ENCODE measurements at places on chromosomes 5 and 9.

DNA sequence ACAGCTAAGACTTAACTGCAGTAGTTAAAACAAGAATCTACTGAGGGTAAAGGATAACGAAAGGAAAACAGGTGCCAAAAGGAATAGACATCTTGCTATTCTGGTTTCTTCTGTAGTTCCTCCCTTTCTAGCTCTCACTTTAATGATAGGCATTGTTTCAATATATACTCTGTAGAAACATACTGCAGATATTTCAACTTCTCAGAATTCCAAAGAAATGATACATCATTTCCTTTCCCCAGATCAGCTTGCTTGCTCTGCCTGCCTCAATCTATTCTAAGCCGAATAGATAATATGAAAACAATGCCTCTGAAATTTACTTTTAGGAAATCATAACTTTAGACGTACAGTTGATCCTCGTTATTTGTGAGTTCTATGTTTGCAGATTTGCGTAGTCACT lies 46.3 kb downstream of the ACO1 start:
- DNase-seq: no peak

DNA sequence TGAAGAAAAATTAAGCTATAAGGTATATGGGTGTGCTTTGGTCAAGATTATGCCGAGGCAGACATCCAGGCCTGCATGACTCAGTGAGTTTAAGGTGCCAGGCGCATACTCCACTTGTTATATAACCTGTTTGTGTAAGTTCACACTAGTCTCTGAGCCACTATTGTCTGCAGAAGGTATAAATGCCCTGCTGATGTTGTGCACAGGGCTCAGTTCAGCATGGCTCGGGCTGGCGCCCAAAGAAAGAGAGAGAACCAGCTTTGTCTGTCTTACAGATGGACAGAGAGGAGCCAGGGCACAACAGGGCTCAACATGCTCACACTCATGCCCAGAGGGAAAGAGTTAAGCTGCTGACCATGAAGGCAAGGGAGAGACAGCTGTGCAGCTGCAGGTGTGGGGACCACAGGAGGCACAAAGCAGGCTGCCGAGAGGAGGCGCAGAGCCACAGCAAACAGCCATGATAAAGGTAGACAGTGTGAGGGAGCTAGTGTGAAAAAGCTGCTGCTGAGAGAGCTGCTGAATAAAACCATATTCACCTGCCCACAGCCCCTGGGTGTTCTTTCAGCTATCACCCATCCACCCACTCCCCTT lies 1587.6 kb upstream of the C9orf72 start:
- DNase-seq: peak; percentile 6

- DNase-seq: no peak
These were observed 42.7 kb downstream of the SH3PXD2B start for GRCh38 chr5:172411484-172412072.

GRCh38 chr5:102765350-102765749 lies 10.2 kb downstream of the PAM start:
- no peak for DNase-seq

DNA sequence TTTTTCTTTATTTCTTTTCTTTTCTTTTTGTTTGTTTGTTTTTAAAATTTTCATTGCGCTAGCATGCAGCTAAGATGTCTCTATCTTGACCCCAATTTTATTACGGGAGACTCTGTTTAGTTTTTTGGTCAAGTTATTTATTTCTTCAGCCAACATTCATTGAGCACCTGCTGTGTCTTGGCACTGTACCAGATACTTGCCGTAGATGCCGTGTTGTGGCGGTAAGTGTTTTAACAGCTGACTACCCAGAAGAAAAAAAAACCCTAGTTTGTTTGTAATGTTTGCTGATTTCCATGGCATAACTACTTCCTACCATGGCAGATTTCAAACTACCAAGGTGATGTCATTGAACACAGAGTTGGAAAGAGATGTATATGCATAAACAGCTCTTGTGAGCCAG lies 65.0 kb downstream of the UGCG start:
- no peak for DNase-seq

GRCh38 chr9:71910650-71911060 lies 338 bp downstream of the ABHD17B start:
- no peak for DNase-seq

DNA sequence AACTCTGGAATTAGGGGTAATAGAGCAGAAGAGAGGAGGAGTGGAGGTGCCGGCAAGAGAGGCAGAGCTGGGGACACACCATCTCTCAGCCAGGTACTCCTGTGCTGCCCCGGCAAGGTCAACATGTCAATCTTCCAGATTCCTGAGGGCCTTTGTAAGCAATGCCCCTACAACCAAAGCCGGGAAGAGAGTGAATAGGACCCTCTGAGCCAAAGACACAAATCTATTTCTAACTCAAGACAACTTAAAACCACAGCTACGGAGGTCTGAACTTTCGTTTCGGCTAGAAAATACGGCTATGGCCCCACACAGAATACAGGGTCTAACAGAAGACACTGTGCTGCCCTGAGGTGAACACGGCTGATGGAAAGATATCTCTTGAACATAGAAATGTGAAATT lies 66.6 kb downstream of the SERINC5 start:
- DNase-seq: peak; percentile 26

DNA sequence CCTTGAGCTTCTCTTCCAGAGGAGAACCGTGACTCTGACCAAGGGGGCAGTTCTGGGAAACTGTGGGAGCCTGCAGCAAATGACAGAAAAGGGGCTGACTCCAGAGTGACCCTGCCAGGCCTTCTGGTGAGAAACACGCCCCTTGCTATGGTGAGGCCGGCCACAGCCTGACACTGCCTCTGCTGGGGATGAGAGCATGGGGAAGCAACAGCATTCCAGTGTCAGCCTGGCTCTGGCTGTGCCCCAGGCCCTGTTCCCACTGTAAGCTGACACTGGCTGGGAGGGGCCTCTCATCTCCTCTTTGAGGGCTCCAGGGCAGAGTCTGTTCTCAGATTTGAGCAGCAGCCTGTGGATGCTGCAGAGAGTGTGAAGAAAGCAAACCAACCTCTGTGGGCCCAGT lies 180.0 kb upstream of the IL12B start:
- DNase-seq: peak; percentile 92

DNA sequence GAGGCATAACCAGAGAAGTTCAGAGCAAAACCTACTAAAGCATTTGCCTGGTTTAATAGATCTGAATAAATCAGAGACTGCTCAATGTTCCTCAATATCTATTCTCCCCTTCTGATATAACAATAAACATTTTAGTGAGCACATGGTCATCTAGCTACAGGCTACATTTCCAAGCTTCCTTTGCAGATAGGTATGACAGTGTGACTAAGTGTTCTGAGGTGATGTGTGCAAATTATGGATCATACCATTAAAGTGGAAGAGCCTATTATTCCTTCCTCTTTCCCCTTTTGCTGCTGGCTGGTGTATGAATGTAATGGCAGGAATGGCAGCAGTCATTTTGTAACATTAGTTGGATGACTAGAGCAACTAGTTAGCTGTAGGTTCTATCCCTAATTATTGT lies 285.8 kb upstream of the RASA1 start:
- DNase-seq: no peak

- no peak for DNase-seq
These were observed 280.8 kb upstream of the RASA1 start for GRCh38 chr5:86986837-86987236.

- no peak for DNase-seq
These were observed 785.4 kb downstream of the NR2F1-AS1 start for GRCh38 chr5:92795633-92796032.

- no peak for DNase-seq
These were observed 2.8 kb downstream of the TICAM2 start for GRCh38 chr5:115599502-115599901.

- no peak for DNase-seq
These were observed 122.1 kb downstream of the NTRK2 start for GRCh38 chr9:84791643-84792042.

DNA sequence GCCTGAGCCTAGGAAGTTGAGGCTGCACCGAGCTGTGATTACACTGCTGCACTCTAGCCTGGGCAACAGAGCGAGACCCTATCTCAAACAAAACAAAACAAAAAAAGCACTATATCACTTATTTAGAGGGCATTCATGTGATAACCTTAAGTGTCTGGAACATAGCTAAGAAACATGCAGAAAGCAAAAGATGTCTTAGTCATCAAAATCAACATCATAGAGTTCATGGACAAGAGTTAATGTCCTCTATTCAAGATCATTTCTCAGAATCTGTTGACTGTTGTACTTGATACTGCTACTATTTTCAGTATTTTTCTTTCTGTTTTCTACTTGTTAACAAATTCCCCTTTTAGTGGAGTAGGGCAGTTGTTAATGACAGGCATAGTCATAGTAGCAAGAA lies 25.4 kb downstream of the FSD1L start:
- DNase-seq: no peak

- no peak for DNase-seq
These were observed at the start of gene NR2F1-AS1 for GRCh38 chr5:93580927-93581445. Gene NR2F1-AS1, minus strand, starts transcription at chr5:93581219.

DNA sequence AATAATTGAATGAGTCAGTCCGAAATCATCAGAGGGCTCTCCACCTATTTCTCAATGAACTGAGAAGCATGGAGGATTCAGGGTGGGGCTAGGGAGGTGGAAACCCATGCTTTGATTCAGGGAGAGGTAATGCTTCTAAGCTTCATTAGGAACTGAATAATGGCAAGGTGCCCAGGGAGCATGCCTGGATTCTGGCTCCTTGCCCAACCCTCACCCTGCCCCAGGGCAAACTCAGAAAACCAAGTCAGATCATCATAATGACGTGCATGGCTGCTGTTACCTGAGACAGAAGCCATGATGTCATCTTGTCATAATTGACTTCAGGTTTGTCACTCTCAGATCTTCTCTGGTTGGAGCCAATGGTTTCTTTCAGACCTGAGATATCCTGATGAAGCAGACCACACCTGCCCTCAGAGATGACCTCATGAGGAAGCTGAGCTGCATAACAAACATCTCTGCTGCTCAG lies 199.6 kb downstream of the SYK start:
- peak; percentile 20 for DNase-seq

DNA sequence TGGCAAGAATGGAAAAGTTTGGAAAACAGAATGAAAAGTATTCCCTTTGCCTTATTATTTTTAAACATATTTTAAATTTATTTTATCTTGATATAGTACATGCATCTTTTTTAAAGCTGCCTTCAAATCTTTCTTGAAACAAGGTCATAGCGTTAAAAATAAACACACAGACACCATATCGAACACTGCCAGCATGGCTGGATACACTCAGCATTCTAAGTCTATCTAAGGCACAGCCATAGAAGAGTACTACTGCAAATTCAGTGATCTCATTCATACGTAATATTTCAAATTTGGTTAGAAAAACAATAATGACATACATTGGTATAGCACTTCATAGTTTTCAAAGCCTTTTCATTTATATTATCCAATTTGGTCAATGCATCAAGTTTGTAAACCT lies 57.5 kb downstream of the EPB41L4B start:
- DNase-seq: no peak

- no peak for DNase-seq
These were observed 5.4 kb upstream of the DPYSL3 start for GRCh38 chr5:147515269-147515668.

GRCh38 chr9:87389936-87390335 lies 107.7 kb upstream of the DAPK1 start:
- DNase-seq: no peak

DNA sequence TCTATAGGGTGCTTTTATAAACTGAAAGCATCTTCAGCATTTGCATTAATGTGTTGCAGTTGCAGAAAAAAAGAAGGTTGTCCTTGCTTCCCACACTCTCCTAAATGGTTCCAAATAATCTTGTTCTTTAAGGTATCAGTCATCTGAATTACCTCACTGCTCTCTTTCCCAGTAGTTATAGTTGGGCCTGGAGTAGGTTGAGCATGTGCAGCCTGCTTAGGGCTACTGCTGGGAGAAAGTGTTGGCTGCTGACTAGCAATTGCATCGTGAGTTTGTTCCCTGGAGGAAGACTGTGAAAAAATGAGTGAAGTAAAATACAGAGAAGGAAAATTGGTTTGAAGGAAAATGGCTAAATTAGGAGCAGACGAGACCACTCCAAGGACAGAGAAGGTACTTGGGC lies 74.5 kb downstream of the PRR16 start:
- no peak for DNase-seq

GRCh38 chr9:21549890-21550289 lies 67.8 kb upstream of the IFNE start:
- DNase-seq: no peak

DNA sequence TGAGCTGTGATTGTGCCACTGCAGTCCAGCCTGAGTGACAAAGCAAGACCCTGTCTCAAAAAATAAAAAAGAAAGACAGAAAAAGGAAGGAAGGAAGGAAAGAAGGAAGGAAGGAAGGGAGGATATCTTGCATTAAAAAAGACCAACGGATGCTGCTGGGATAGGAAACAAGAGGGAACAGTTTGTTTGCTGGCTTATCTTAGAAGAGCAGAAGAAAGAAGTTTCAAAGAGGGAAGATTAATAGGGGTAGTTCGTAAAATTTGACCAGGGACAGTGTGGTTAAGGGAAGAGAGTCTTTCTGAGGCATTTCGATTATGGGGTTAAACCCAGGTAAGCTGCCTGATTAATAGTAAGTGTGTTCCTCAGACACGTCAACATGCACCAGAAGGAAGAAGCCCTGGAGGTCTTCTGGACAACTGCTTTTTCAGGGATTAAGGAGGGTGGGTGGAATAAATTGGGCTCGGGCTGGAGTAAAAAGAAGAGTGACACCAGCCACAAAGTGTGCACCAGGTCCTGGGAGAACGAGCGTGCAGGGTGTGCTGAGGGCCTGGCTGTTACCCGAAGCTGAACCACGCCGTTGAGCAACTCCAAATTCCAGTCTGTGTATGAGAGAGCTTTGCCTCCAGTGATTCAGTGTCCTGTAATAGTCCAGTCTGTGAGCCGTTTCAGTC lies 24.8 kb downstream of the FYB1 start:
- DNase-seq: no peak

Data from iPS-NIHi11 (cell line).